ENCODE measurements at places on chromosomes 2 and 18. TPM values are rescaled to one million over a fixed set of nuclear protein-coding genes. Genes with fewer than 3 reads are reported as not detected.

The PROKR1 gene
- not detected for total RNA-seq

The ZNF24 gene
- total RNA-seq, result 29.4 TPM

The ABCG8 gene
- not detected for total RNA-seq

The CYP27C1 gene
- 0.41 TPM for total RNA-seq

The SPEG gene
- total RNA-seq, result 22.7 TPM

The BARD1 gene
- total RNA-seq, result 4.5 TPM

The CTAGE1 gene
- not detected for total RNA-seq

The UGT1A5 gene
- not detected for total RNA-seq

The FSIP2 gene
- 1.6 TPM for total RNA-seq

The IL1B gene
- total RNA-seq, result not detected

The UBE2F gene
- 49.8 TPM for total RNA-seq

The NCKAP5 gene
- 1.7 TPM for total RNA-seq

The ERICH2 gene
- total RNA-seq, result not detected

The ANKRD30B gene
- 2.7 TPM for total RNA-seq

The SLC9A4 gene
- not detected for total RNA-seq

The CNDP2 gene
- 75.6 TPM for total RNA-seq

The SP140 gene
- 0.09 TPM for total RNA-seq

The GCG gene
- not detected for total RNA-seq

The PDE1A gene
- total RNA-seq, result 34.9 TPM

The EPAS1 gene
- 41.5 TPM for total RNA-seq

The DAW1 gene
- total RNA-seq, result not detected

The CDH2 gene
- total RNA-seq, result 64.1 TPM

The ST6GAL2 gene
- 0.09 TPM for total RNA-seq
